ENCODE measurements at places on chromosomes 3 and 15.

DNA sequence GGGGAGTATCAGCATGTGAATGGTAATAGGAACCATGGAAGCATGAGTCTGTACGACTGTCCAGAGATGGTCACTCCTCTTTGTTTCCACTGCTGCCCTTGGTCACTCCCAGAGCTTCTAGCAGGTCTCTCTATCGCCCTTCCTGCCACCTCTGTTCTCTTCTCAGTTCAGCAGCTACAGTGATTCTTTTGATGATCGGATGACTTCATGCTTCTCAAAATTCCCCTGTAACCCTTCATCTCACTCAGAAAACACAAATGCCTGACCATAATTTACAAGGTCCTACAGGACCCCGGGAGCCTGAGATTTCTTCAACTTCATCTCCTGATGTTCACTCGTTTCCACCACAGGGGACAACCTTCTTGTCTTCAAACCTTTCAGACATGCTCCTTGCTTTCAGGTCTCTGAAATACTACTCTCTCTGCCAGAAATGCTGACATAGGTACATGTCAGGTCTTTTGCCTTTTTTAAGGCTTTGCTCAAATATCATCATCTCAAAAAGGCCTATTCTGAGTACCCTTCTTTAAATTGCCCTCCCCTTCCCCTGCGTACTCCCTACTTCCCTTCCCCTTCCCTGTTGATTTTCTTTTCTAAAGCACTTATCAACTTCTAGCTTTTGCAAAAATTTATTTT, 42.1 kb upstream of the BHLHE40 start:
- DNase-seq = no peak

GRCh38 chr3:128473180-128473519, 6.5 kb upstream of the DNAJB8 start:
- no peak for DNase-seq

- no peak for DNase-seq
These were observed 35.2 kb upstream of the FGD5 start for GRCh38 chr3:14783480-14784086.

- no peak for DNase-seq
These were observed 22.4 kb downstream of the LRRC58 start for GRCh38 chr3:120326784-120327183.

DNA sequence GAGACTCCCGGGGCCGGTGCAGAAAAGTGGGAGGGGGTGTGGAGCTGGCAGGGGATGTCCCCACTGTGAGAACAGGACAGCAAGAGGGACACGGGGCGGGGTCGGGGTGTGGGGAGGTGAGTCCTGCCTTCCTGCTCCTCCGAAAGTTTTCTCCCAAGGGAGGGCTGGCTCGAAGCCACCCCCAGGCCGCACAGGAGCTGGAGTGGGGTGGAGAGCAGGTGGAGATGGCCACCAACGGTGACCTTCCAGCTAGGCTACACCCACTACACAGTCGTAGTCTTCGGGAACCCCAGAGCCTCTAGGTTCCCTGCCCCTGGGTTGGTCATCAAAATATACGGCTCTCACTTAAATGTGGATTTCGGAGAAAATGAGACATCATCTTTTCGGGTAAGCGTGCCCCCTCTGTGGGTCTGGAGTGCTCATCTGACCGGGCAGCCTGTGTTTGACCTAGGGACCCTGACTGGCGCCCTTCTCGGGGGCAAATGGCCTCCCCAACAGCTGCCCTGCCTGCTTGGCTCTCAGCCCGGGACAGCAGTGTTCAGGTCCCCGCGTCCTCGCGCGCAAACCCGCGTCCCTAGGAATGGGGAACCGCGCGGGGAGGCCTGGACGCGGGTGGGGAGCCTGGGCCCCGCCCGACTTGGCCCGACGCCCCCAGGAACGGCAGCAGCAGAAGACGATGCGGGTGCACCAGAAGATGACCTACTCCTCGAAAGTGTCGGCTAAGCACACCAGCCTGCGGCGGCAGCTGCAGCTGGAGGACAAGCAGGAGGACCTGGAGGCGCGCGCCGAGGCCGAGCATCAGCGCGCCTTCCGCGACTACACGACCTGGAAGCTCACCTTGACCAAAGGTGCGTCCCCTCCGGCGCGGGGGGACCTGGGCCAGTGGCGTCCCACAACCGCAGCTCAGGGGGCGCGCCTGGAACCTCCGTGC, 21.2 kb downstream of the CFAP100 start:
- DNase-seq = peak; percentile 51

DNA sequence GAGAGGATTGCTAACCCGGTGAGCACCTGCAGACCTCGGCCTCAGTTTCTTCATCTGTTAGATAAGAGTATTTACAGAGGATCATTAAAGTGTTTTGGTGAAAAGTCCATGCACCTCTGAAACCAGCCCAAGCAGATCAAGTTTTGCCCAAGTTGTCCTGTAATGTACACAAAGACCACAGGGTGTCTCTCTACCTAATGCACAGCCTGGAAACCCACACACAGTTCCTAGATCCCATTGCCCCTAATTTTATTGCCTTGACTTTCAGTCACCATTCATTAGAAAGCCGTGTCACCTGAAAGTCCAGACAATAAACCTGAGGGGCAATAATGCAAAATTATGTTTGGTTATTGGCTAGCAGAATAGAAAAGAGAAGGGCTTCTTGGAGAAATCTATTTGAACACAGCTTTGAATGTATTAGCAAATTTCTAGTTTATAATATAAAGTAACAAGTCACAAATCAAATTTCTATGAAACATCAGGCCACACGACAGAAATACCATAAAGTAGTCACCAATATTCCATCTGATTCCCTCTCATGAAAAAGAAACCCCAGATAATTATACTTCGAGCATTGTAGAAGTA, 161.3 kb upstream of the SLC2A2 start:
- DNase-seq = peak; percentile 16

- DNase-seq = no peak
These were observed 276.4 kb downstream of the XXYLT1 start for GRCh38 chr3:194994551-194994981.

DNA sequence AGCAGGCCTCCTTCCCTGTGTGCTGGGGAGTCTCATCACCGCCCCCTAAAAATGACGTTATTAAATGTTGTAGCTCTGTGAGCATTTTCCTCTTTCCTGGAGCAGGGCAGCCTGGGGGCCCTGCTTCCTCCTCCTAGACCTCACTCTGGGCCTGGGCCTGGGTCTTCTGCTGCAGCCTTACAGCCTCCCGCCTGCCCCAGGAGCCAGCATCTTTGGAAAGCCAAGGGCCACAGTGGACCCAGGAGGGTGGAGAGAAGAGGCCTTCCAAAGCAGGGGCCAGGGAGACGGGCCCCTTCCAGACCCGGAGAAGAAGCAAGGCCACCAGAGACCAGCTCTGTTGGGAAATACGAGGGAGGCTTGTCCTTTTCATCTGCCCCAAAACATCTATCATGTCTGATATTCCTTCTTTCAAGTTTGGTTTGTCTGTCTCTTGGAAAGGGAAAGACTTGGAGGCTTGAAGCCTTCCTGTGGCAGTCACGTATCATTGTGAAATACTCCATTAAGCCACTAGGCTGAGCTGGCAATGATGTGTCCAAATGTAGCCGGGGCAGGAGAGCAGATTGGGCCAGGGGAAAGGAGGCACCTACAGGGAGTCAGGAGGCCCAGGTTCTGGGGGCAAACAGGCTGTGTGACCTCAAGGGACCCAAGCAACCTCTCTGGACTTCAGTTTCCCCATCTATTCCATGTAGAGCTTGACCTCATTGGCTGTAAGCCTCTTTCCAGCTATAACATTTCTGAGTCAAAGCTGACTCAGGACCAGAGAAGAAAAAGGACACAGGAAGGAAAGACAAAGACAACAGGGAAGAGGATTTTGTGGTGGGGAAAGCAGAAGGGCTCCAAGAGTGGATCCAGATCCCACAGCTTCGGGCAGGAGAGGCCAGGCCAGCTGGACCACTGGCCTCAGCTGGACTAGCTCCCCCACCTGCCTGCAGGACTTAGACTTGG, 31.1 kb downstream of the CYP11A1 start:
- DNase-seq = no peak

- DNase-seq = peak; percentile 76
These were observed 585 bp downstream of the CSK start for GRCh38 chr15:74782259-74783071.

DNA sequence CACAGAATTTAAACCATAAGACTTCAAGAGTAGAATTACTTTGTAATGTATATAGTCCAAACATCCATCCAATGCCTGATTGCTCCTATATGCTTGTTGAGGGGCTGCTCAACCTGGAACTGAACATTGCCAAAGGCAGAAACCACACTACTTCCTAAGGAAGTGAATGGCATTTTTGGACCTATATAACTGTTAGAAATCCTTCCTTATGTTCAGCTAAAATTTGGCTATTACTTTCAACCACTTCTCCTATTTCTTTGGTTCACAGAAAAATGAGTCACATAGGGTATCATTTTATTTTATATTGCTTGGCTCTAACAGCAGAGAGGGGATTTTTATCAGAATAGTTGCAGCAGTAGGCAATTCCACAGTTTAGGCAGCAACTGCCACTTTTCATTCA, 342.1 kb downstream of the SLC9A9 start:
- DNase-seq = no peak

DNA sequence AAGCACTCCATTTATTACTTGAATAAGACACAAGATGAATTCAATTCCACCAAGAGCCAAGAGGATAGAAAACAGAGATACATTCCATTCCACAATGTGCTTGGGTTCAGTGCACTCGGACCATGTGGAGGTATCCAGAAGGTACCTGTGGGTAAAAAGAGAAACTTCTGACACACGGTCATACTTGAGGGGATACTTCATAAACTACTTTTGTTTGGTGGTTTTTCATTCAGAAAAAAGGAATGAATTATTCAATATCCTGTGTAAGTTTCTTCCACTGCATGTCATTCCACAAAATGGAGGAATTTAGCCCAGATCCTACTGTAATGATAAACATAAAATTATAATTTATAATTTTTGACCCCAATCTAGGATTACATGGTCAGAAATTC, 5.7 kb downstream of the TM4SF1 start:
- DNase-seq = no peak

DNA sequence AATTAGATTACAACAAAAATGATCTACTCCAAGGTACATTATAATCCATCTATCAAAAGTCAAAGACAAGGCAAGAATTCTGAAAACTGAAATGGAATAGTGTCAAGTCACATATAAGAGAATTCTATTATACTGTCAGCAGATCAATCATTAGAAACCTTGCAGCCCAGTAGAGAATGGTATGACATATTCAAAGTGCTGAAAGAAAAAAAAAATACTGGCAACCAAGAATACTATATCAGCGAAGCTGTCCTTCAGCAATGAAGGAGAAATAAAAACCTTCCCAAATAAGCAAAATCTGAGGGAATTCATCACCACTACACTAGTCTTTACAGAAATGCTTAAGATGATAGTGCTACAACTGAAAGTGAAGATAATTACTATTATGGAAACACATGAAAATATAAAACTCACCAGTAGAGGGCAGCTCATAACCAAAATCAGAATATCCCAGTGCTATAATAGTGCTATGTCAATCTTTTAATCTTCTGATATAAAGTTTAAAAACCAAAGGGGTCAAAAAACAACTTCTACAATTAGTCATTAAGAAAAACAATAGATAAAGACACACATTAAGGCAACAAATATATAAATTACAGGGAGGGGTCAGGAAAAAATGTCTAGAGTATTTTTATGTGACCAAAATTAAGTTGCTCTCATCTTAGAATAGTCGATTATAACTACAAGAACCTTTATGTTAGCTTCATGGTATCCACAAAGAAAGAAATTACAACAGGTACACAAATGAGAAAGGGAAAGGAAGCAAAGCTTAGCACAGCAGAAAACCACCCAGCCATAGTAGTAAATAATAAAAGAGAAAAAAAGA, 190.7 kb upstream of the CNTN6 start:
- DNase-seq = peak; percentile 36

DNA sequence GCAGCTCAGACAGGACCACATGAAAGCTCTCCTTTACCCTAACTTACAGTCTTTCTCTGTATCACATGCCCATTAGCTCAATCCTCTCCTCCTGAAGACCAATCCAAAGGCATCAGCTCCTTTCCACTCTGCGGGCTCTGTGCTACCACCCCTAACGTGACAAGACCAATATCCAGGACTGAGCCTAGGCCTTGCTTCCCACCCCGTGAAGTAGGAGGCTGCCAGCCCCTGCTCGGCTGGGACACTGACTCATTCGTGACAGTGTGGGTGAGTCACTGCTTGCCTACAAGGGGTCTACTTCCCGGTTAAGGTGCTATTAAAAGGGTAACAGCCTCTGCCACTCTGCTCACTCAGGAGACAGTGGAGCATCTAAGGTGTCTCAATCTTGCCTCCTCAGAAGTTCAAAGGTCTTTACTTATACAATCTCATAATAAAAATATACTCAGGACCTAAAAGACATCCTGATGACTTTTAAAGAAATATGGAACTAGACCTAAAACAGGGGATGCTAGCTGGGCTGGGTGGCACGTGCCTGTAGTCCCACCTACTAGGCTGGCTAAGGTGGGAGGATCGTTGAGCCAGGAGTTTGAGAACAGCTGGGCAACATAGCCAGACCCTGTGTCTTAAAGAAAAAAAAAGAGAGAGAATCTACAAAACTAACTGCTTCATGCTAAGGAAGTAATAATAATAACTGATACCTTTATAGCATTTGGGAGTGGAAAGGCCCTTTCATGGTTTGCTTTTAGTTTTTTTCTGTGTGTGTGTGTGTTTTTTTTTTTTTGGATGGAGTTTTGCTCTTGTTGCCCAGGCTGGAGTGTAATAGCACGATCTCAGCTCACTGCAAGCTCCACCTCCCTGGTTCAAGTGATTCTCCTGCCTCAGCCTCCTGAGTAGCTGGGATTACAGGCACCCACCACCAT, 55.0 kb downstream of the TMEM44 start:
- DNase-seq = no peak

DNA sequence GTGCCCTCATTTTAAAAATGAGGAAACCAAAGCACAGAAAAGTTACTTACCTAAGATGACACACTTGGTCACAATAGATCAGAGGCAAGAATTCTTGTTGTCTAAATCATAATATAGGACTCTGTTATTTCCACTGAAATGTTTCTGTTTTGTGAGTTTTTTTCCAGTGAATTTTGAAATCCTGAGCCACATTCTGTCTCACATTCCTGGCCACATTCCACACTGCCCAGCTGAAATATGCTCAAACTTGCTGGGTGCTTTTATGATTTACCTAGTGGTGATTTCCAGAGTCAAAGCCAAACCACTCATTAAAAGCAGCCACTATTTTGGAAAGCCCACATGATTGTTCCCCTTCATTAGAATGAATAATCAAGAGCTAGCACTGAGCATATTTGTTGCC, 82.3 kb upstream of the NPHP3 start:
- DNase-seq = no peak

GRCh38 chr3:155270485-155271342, 22.8 kb downstream of the STRIT1 start:
- DNase-seq = peak; percentile 81

DNA sequence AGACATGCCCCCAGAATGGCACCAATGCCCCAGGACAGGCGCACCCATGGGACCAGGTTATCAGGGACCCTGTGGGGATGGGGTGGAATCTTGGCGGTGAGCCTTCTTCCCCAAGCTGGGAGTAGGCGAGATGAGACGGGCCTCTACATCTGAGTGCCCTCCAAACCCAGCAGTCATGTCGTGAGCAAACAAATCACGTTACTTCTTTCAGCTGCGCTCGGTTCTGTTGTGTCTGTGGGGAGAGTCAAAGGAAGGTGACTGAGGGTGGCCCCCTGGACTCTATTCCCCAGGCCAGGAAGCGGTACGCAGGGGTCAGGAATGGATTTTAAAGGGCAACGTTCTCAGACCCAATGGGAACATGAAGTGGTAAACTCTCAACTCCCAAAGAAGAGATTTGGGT, 2.8 kb downstream of the GOLGA6L2 start:
- no peak for DNase-seq
